Fibroblast of lung (primary cell): ENCODE measurements at places on chromosomes 1 and 21.

DNA sequence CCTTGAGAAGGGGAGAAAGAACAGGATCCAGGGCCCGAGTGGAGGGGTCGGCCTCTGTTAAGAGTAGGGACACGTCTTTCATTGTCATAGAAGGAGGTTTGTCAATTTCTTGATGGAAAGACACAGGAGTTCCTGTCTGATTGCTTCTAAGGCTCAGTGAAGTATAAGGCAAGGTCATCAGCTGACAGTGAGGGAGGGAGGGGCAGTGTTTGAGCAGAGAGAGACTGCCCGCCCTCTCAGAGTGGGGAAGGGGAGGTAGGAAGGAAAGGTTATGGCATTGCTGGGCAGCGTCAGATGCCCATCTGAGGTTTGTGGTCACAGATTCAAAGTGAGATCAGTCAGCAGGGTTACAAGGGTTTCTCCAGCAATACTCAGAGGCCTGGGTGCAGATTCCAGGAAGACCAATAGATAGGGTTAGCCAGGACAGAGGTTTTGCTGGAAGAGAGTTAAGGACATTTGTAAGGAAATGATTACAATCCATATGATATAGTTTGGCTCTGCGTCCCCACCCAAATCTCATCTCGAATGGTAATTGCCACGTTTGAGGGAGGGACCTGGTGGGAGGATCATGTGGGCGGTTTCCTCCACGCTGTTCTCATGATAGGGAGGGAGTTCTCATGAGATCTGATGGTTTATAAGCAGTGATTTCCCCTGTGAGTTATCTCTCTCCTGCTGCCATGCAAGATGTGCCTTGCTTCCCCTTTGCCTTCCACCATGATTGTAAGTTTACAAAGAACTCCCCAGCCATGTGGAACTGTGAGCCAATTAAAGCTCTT lies 127.2 kb upstream of the GJB5 start:
- no peak overlapping the region for H3K27ac ChIP-seq
- no peak for DNase-seq

GRCh38 chr1:202203238-202204039 lies 9.8 kb downstream of the LGR6 start:
- no peak overlapping the region for H3K27ac ChIP-seq
- DNase-seq = no peak
- no peaks in the 10 kb centered on the region for H3K36me3 ChIP-seq
- no peak overlapping the region for H3K4me3 ChIP-seq

DNA sequence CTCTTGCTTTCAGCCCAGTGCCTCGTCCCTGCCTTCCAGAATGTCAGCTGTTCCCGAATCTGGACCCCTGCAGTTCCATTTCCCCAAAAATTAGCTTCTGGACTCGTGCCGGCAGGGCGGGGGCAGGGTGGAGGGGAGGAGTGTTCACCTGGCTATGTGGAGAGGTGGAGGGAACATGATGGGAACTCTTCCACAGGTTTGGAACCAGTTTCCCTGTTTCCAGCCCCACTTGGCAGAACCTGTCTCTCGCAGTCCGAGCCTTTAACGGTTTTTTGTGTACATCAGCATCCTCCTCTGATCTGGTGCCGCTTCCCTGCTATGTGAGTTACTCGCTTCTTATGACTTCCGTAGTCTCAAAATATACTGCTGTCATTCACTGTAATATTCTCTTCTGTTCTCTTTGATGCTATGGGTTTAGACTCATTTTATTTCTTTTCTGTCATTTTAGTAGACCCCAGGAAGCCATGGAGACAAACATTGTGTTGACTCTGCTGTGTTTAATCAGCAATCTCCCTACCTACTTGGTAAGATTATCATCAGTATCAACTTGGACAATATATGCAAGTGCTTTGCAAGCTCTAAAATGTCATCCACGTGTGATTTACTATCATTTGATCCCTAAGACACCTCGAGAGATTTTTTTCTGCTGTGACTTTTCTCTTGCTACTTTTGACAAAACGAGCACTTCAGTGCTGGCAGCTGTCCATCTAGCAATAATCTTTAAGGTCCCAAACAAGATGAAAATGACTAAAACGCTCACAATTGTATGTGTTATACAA lies 33.3 kb upstream of the HNRNPU start:
- no peak overlapping the region for H3K4me3 ChIP-seq
- H3K27me3 ChIP-seq = no peaks in the 10 kb centered on the region
- no peaks in the 10 kb centered on the region for H3K4me1 ChIP-seq
- no peak overlapping the region for H3K27ac ChIP-seq

DNA sequence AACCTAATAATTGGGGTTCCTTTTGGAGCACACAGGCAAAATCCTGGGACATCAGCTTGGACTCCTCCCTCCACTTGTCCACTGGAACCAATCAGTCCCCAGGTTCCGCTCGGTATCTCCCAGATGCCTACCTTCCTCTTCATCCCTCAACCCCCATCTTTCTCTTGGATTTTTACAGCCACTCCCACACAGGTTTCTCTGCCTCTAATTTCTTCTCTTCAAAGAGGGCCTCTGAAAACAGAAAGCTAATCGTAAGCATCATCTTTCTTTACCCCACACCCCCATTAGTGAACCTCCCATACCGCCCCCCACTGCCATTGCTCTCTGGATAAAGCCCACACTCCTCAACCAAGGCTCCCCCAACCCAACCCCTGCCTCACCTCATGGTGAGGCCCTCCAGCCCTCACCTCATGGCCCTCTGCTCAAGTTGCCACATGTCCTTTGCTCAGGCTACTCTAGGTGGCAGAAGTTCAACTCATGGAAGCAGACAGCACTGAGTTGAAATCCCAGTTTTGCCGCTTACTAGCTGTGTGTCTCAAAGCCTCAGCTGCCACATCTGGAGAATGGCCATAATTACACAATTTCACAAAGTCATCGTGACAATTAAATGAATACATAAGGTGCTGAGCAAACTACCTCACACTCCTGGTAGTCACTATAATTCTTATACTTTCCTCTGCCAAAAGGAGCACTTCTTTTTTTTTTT lies 18.1 kb upstream of the WASF2 start:
- no peak for DNase-seq
- H3K27ac ChIP-seq = no peak overlapping the region
- H3K27me3 ChIP-seq = no peaks in the 10 kb centered on the region
- H3K4me3 ChIP-seq = no peak overlapping the region

GRCh38 chr1:27374362-27375086 lies at the start of gene FCN3:
FCN3 (minus strand) TSS chr1:27374824; CDS start chr1:27374818, 6 bp downstream.
- peaks cover 4% of the 10 kb centered on the region for H3K27me3 ChIP-seq
- no peak within 1 kb of the TSS for H3K27ac ChIP-seq
- H3K36me3 ChIP-seq = no peaks in the 10 kb centered on the region

DNA sequence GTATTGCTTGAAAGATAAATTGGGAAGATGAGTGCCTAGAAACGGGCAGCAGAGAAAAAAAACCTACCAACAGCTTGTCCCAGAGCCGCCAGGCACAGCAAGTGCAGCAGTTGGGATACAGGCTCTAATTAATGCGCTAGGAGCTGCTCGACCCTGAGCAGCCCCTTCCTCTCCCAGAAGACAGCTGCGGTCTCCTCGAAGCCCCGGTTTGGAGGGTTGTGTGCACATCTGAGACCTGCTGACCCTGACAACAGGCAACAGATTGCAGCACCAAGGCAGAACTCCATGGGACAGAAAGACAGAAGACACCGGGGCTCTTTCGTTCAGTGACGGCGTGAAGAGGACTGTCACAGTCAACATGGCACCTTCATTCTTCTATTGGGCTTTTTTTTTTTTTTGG lies 101.4 kb downstream of the TSEN15 start:
- no peak for DNase-seq
- peak overlapping the region; percentile 35 for H3K4me3 ChIP-seq

- no peak for DNase-seq
- H3K36me3 ChIP-seq = no peaks in the 10 kb centered on the region
- no peak overlapping the region for H3K4me3 ChIP-seq
These were observed 43.4 kb upstream of the SLC19A2 start for GRCh38 chr1:169529068-169529642.

DNA sequence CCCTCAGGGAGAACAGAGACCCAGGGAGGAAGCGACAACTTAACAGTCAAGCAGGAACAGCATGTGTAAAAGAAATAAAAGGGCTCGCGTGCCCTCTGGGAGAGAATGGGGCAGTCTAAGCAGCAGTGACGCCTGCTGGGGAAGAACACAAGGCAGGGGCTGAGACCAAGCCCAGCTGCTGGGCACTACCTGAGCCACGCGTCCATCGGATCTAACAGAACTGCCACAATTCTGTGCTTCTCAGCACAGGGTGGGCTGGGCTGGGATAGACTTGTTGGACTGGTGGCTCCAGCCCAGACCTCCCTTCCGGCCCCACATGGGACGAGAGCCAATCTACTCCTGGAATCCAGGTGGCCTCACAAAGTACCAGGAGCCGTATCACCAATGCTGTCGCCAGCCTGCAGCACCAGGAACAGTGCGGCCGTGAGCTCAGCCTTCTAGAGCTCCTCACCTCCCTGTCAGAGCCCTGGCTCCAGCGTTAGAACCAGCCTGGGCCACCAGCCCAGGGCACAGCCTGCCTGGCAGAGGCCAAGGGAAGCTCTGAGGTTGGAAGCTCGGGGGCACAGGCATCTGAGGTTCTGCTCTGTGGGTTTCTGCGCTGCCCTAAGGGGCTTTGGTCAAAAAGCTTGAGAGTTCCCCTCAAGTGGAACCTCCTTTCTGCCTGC lies 7.4 kb downstream of the LRRC47 start:
- H3K27ac ChIP-seq = no peak overlapping the region
- H3K27me3 ChIP-seq = no peaks in the 10 kb centered on the region
- DNase-seq = no peak
- no peaks in the 10 kb centered on the region for H3K4me1 ChIP-seq
- peaks cover 14% of the 10 kb centered on the region for H3K36me3 ChIP-seq

GRCh38 chr1:30362603-30362990 lies 360.8 kb downstream of the MATN1 start:
- no peak for DNase-seq
- H3K4me3 ChIP-seq = no peak overlapping the region
- H3K4me1 ChIP-seq = no peaks in the 10 kb centered on the region
- H3K27ac ChIP-seq = no peak overlapping the region
- H3K27me3 ChIP-seq = no peaks in the 10 kb centered on the region
- no peaks in the 10 kb centered on the region for H3K36me3 ChIP-seq

- no peak overlapping the region for H3K27ac ChIP-seq
- no peak overlapping the region for H3K4me3 ChIP-seq
- DNase-seq = no peak
- no peaks in the 10 kb centered on the region for H3K36me3 ChIP-seq
- H3K27me3 ChIP-seq = peaks cover 26% of the 10 kb centered on the region
These were observed 49.2 kb downstream of the UMODL1 start for GRCh38 chr21:42120101-42120902.

- no peaks in the 10 kb centered on the region for H3K27me3 ChIP-seq
- H3K27ac ChIP-seq = peak overlapping the region; percentile 35
- peaks cover 1% of the 10 kb centered on the region for H3K36me3 ChIP-seq
- peaks cover 28% of the 10 kb centered on the region for H3K4me1 ChIP-seq
- H3K4me3 ChIP-seq = peak overlapping the region; percentile 88
These were observed 2.8 kb downstream of the ARHGEF2 start for GRCh38 chr1:155975375-155976061.

DNA sequence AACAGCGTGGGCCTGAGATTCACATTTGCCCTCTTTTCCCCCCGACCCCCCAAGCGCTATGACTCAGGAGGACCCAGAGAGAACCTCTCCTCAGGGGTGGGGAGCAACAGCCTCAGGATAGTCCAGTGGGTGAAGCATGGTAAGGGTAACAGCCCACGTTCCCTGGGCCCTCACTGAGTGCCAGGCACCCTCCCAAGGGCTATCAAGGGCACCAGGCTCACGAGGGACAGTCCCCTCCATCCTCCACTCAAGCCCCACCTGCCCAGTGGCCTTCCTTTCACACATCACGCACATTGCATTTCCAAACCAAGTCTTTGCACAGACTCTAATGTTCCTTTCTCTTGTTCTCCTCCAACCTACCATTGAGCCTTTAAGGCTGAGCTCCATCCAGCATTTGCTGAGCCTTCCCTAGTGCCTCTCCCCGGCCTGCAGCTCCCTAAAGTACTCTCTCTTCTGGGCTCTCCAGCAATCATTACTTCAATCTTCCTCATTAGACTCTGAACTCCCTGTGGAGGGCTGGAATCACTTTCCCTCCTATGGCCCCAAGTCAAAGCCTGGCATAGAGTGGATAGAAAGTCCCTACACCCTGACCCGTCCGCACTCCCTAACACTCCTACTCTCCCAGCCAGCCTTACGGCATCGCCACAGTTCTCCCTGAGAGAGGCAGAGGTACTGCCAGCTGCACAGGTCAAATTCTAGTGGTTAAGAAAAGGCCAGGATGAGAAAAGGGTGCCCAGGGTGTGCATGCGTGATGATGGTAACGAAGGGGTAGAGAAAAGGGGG lies 1.0 kb downstream of the AKR7A2 start:
- H3K4me1 ChIP-seq = peaks cover 24% of the 10 kb centered on the region
- peak overlapping the region; percentile 60 for H3K4me3 ChIP-seq

GRCh38 chr1:83970114-83970513 lies 28.8 kb downstream of the TTLL7 start:
- no peaks in the 10 kb centered on the region for H3K27me3 ChIP-seq
- H3K36me3 ChIP-seq = no peaks in the 10 kb centered on the region
- no peaks in the 10 kb centered on the region for H3K4me1 ChIP-seq
- DNase-seq = no peak

DNA sequence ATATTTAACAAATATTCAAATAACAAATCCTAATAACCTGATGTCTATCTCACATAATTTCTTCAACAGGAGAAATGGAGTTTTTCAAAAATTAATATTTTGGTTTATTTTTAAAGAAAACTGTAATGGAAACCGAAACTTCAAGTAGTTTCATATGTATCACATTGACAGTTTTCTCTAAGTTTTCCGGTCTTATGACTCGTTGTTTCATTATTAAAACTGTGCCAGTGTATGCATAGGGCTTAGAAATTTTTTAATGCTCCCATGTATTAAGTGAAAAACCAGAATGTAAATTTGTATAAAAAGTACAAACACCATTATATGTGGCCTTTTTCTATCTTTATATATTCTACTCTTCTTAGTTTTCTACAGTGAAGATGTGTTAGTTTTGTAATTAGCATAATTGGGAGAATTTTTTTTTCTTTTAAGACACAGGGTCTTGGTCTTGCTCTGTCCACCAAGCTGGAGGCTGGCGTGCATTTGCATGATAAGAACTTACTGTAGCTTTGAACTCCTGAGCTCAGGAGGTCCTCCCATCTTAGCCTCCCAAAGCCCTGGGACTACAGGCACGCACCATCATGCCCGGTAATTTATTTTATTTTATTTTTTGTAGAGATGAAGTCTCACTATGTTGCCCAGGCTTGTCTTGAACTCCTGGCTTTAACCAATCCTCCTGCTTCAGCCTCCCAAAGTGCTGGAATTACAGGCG lies 43.9 kb upstream of the SAMSN1 start:
- no peaks in the 10 kb centered on the region for H3K27me3 ChIP-seq
- DNase-seq = no peak
- no peak overlapping the region for H3K27ac ChIP-seq

GRCh38 chr1:28032281-28032680 lies 56.1 kb downstream of the EYA3 start:
- H3K4me1 ChIP-seq = no peaks in the 10 kb centered on the region
- no peak overlapping the region for H3K27ac ChIP-seq
- H3K27me3 ChIP-seq = no peaks in the 10 kb centered on the region
- no peak for DNase-seq

DNA sequence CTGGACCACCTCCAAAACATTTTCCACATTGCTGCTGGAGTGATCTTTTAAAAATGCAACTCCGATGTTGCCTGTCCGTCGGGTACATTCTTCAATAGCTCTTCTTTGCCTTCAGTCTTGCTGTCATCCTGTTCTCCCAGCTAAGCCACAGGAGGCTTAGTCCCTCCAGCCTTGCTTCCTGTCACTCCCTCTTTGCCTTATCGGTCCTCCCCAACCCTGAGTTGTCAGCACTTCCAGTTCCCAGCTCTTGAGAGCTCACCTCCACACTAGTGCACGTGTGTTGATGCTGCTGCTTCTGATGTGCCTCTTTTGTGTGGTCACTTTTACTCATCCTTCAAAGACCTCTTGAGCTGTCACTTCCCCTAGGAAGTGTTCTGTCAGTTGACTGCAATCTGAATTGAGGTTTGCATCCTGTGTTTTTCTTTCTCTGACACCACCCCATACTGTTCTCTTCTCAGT lies 15.3 kb downstream of the UCK2 start:
- no peaks in the 10 kb centered on the region for H3K36me3 ChIP-seq
- DNase-seq = peak; percentile 52
- peaks cover 19% of the 10 kb centered on the region for H3K4me1 ChIP-seq
- no peaks in the 10 kb centered on the region for H3K27me3 ChIP-seq
